Activated CD8-positive, alpha-beta memory T cell treated with anti-CD3 and anti-CD28 coated beads for 1 hour (primary cell): ENCODE measurements at places on chromosomes 5 and 9.

- DNase-seq, result no peak
Observed at GRCh38 chr5:59158165-59158564, 575.3 kb downstream of the RAB3C start.

- no peak for DNase-seq
Observed at GRCh38 chr5:172493906-172494305, 39.6 kb upstream of the SH3PXD2B start.

GRCh38 chr9:76311537-76311936 lies 82.7 kb downstream of the RFK start:
- DNase-seq, result no peak

DNA sequence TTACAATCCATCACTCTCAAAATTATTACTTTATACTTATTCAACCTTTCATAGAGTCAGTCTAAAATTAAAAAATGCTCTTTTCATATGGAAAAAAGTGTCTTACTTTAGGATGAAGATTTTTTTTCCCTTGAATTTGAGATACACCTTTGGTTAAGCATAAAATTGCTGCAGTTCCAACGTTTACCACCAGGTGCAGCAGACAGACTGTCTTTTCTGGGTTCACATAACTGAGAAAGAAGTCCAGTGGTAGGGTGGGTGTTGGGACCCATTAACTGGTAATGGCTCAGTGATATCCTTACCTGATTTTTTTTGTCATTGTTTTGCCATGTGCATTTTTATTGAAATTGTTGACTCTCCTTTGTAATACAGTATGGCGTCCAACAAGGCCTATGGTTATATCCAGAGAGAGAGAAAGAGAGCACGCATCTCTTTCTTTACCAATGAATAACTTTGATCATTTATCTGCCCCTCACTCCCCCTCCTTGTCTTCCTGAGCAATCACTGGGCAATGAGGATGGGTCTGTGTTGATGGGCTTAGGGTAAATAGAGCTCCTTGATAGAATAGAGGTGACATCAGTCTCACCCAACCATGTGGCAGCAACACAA lies 98.4 kb downstream of the FBXL7 start:
- DNase-seq, result no peak

DNA sequence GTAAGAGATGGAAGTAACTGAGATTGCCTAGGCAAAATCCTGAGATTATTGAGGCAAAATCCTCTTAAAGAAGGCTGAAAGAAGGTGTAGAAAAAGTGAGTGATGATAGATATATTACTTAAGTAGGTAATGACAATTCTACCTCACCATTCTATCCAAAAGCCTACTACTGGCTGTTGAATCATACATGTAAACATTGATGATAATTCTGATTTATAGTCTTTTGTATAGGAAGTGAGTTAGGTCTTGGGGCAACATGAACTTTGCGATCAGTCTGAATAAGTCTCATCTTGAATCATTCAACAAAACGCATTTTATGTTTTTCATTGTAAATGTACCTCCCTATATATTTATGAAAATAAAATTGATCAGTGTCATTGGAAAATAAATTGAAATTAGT lies 99.6 kb downstream of the PARP8 start:
- DNase-seq, result no peak

DNA sequence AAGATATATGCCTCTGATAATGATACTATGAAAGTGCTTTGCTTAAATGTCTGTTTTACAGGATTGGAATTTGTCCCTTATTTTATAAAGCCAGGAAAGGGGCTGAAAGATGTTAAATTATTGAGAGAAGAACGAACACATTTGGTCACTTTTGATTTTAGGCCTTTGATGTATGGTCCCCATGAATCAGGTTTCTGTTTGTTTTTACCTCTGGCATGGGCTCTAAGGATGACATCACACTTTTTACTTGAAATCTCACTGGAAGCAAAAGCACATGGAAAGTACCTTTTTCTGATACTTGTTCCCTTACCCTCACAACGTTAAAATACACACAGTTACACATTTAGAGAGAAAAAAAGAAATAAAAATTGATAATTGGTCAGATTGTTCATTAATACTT lies 6.9 kb downstream of the OTULIN start:
- DNase-seq, result no peak

- DNase-seq, result no peak
Observed at GRCh38 chr9:136994888-136995230, 1.5 kb downstream of the CLIC3 start.
